Fibroblast of villous mesenchyme (primary cell): ENCODE measurements at places on chromosomes 11 and 22.
A peak's percentile ranks its signal among the peaks of the same experiment; 100 is the strongest.

- no peak for DNase-seq
These were observed 602.2 kb downstream of the BUD13 start for GRCh38 chr11:116170526-116171120.

GRCh38 chr11:117384045-117384444, 56.4 kb downstream of the CEP164 start:
- peak; percentile 85 for DNase-seq

DNA sequence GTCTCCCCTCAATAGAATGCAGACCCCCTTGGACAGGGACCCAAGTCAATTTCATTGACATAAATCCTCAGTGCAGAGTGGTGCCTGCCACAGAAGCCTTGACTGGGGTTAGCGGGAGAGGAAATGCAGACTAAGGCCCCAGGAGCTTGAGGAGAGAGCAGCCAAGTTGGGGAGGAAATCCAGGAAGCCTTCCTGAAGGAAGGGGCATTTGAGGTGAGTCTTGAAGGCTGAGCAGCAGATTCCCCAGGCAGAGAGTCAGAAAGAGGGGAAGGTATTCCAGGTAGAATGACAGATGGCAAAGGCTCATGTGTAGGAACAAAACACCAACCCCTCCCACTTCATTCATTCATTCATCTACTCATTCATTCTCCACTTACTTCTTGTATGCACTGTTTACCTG, 10.3 kb downstream of the MYEOV start:
- no peak for DNase-seq

DNA sequence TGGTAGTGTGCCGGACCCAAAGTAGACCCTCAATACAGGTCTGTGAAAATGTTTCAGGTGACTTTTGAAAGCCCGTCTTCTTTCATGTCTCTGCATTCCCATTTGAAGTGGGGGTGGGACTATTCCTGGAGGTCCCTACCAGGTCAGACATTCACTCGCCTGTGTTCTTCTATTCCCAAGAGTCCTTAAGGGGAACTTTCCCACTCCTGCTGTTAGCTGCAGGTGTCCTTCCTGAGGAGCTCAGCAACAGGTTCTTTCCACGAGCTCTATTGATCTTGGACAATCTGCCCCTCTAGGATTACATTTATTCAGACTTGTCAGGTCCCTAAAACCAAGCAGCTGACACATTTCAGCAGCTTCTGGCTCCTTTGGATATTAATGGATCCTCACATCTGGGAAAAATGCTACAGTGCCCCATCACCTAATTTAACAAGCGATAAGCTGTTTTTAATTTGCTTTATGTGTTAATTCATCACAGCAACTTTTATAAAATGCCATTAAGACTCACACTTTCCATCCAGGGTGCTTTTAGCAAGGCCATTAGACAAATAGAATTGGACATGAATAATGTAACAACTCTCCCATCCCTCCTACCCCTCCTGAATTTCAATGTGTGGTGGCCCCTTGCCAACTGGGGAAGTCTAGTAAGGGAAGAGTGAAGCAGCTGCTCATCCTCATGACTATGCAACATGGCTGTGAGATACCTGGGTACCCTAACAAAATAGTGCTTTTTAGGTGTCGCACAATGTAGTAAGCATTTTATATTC, 259.5 kb upstream of the CCDC90B start:
- no peak for DNase-seq

- no peak for DNase-seq
These were observed 17.4 kb upstream of the TMPRSS6 start for GRCh38 chr22:37126882-37127281.

DNA sequence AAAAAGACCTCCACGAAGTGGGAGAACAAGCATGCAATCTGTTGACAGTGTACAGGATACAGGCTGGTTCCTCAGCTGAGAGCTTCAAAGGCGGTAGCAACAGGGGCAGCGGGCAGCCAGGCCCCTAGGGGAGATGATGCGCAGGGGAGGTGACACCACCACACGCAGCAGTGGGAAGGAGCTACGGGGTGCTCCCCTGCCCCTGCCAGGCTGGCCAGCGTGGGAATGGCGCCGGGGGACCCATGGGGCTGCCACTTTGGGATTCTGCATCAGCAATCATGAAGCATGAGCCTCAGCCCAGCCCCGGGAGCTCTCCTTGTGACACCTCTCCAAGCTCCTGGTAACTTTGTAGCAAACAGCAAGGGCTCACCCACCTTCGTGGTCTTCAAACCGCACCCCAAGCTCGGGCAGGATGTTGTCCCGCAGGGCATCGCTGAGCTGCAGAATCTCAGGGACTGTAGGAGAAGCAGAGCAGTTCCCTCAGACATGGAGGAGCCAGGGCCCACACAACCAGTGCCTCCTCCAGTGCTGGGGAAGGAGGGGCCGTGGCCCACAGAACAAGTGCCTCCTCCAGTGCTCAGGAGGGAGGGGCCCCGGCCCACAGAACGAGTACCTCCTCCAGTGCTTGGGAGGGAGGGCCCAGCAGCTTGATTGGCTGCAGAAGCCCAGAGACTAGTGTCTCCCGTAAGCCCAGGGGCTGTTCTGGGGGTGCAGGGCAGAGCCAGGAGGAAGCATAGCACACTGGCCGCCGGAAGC, 14.6 kb upstream of the NAP1L4 start:
- no peak for DNase-seq

DNA sequence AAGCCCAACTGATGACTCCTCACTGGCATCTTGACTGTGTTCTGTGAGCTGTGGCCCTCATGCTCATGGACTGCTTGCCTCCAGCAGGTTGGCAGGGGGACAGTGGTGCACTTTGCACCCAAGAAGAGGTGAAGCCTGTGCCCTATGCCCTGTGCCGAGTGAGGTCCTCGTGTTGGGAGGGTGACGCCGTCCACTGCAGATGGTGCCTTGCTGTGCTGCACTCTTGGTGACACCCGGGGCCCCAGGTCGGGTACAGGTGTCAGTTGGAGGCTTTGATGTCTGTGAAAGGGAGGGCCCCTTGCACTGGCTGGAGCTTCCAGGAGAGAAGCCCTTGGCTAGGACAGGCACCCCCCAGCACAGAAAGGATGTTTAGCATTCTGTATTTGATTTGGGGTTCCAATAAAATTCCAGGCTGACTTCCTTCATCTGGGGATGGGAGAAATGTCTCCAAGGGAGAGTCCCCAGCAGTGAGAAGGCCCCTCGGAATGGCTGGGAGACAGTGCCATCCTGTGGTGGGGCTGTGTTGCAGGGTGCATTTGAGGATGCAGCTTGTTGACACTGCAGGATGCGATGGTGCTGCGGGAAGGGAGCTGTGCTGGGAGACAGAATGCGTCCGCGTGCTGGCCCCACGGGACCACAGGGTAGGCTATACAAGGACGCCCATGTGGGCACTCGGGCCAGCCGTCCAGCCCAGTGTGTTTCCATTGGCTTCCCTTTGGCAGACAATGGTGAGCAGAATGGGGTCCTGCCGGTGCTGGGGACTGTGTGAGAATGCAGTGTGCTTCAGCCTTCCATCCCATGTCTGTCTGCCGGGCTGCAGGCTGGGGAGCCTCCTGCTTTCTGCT, 2.5 kb upstream of the ZDHHC8 start:
- DNase-seq = peak; percentile 30

DNA sequence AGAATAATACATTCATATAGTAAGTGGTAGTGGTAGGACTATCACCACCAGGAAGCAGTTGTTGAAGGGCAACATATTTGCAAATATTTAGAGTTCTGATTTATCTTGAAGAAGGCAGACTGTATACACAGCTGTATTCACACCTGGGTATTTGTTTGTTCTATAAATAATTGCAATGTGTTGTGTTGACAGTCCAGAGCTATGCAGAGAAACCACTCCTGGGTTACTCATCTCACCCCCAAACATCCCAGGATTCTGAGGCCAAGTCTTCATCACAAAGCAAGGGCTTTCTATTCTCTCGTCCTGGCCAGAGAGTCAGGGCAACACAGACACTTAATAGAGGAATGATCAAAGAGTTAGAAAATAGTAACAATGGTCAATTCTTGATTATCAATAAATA, 102.1 kb upstream of the FAT3 start:
- DNase-seq = no peak

DNA sequence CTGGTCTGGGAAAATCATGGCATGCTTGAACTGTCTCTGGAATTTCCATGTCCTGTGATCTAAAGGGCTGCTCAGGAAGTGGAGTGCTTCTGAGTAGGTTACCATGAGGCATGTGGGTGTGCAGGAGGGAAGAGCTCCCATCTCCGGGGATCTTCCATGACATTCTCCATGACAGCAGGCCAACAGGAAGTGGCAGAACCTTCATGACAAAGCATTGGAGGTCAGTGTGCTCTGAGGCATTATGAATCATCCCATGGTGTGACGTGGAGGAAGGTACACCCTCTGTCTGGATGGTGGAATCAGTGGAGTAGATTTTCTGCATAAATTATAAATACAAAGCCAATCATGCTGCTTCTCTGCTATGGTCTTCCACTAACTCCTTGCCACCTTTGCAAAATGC, 139.6 kb upstream of the E2F8 start:
- DNase-seq = peak; percentile 77

GRCh38 chr11:72405009-72405408, 29.3 kb downstream of the CLPB start:
- DNase-seq = no peak

- DNase-seq = no peak
These were observed 8.8 kb upstream of the PANX2 start for GRCh38 chr22:50161508-50162390.

DNA sequence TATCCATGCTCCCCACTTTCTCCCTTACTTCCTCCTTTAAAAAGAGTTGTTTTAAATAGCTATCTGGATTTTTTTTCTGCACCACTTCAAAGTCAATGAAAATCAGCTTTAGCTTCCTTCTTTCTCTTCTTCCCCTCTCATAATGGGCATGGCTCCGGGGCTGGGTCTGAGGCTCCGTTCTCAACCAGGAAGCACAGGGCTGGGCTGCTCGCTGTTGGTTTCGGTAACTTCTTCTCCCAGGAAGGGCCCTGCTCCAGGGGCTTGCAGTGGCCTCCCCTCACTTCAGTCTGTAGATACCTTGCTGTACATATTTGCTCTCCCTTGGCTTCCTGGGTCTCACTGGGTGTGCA, 23.8 kb downstream of the MICAL2 start:
- no peak for DNase-seq

GRCh38 chr11:9081153-9081552, 10.2 kb downstream of the SCUBE2 start:
- no peak for DNase-seq

DNA sequence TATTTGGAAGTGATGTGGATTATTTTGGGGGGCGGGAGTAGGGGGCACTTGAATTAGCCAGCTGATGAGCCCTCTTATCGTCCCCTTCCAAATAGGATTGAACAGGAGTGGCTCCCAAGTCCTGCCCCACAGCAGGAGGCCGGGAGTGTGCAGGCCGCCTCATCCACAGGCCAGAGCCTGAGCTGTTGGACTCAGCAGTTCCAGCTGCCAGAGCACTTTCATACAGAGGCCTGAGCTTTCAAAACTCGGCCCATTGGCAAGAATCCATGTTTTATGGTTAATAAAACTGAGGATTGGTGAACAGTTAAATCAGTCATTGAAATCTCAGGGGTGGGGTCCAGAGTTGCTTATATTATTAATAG, 9.6 kb downstream of the FAM118A start:
- peak; percentile 77 for DNase-seq

DNA sequence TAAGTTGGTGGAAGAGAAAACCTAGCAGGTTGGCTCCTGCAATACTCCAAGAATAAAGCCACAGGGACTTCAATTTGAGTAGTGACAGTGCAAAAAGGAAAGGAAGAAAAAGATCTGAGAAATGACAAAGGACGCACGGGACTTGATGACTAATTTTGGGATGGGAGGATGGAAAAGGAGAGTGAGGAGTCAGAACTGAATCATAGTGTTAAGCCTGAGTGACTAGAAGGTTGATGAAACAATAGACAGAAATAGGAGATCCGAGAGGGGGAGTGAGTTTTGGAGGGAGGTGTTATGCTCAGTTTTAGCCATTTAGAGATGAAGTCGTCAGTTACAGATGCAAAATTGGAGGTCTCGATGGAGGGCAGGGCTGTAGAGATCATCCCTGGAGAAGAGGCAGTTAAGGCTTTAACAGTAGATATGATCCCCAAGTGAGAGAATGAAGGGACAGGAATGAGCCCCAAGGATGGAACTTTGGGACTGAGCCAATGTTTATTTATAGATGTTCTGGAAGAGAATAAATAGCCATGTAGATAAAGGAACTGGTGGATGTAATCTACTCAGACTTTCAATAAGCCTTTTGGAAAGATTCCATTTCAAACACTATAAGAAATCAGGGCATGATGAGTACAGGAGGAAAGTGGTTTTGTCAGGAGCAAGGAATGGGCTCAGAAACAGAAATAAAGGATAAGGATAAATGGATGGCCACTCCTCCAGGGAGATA, 108.9 kb upstream of the NCAM1 start:
- DNase-seq = no peak

- DNase-seq = peak; percentile 53
These were observed 150.7 kb downstream of the ADAMTS15 start for GRCh38 chr11:130599073-130599654.

GRCh38 chr11:12253843-12254281, 123.5 kb upstream of the PARVA start:
- DNase-seq = no peak

DNA sequence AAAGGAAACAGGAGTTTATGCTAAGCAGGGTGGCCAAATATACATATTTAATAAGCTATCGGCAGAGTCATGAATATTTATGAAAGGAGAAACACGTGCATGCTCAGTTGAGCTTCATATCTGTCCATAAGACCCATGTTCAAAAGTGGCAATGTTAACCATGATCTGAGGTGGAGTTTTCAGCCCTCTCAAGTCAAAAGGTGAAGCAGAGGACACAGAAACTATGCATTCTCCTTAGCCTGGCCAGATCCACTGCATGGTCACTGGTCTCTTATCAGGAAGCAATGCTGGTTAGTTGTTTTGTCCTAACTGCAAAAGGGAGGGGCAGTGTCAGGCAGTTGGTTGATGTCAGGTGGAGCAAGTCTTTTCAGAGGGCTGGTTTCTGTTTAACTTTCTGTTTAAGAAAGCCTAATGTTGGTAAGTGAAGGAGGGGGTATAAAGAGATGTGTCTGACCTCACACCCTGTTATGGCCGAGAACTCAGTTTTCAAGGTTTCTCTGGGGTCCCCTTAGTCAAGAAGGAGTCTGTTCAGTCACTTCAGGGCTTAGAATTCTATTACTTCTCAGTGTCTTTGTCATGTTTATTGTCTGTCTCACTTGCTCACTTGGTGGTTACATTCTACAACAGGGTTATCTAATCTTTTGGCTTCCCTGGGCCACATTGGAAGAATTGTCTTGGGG, 5.5 kb upstream of the SELENOH start:
- no peak for DNase-seq

DNA sequence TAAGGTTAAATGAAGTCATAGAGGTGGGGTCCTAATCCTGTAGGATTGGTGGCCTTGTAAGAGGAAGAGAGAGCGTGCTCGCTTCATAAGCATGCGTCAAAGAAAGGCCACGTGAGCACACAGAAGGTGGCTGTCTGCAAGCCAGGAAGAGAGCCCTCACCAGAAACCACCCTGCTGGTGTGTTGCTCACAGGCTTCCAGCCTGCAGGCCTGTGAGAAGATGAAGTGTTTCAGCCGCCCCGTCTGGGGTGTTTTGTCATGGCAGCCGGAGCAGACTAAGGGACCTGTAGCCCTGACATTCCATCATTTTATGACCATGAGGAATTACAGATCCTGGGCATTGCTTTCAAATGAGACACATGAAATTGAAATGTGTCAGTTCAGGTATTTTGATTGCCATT, 32.4 kb downstream of the AP2A2 start:
- no peak for DNase-seq

GRCh38 chr22:19940536-19941364, 822 bp upstream of the COMT start:
- DNase-seq = no peak

- DNase-seq = peak; percentile 17
These were observed 773 bp downstream of the HRAS start for GRCh38 chr11:534396-535209.

- no peak for DNase-seq
These were observed 32.9 kb downstream of the LIMK2 start for GRCh38 chr22:31244943-31245451.
